Activated T-cell treated with anti-CD3 and anti-CD28 coated beads, Interleukin-2, amount 50 U/mL, for 48 hours (primary cell): ENCODE measurements at places on chromosomes 1 and 21.
A peak's percentile ranks its signal among the peaks of the same experiment; 100 is the strongest.

- no peak for DNase-seq
Observed at GRCh38 chr1:233082778-233083550, 132.6 kb downstream of the NTPCR start.

- no peak for DNase-seq
Observed at GRCh38 chr21:41373763-41374162, 11.9 kb downstream of the MX2 start.

GRCh38 chr1:5370311-5370710 lies 621.9 kb downstream of the NPHP4 start:
- peak; percentile 26 for DNase-seq

GRCh38 chr1:7893529-7894180 lies 40.8 kb upstream of the UTS2 start:
- no peak for DNase-seq

- DNase-seq = no peak
Observed at GRCh38 chr1:231172411-231172810, 10.6 kb downstream of the TRIM67 start.

DNA sequence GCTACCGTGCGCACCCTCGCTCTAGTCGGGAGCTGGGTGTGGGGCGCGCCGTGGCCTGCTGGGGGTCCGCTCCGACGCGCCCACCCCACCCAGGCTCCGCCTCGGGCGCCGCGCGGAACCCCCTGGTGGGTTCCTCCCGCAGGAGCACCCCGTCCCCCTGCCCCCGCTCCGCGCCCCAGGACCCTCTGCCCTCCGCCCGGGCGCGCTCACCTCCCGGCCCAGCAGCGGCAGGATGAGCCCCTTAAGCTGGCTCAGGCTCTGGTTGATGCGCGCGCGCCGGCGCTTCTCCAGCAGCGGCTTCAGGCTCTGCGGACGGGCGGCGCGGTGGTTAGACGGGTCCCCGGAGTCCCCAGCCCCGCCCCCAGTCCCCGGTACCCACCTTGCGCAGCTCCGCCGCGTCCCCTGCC lies 319 bp downstream of the HES2 start:
- DNase-seq = no peak

DNA sequence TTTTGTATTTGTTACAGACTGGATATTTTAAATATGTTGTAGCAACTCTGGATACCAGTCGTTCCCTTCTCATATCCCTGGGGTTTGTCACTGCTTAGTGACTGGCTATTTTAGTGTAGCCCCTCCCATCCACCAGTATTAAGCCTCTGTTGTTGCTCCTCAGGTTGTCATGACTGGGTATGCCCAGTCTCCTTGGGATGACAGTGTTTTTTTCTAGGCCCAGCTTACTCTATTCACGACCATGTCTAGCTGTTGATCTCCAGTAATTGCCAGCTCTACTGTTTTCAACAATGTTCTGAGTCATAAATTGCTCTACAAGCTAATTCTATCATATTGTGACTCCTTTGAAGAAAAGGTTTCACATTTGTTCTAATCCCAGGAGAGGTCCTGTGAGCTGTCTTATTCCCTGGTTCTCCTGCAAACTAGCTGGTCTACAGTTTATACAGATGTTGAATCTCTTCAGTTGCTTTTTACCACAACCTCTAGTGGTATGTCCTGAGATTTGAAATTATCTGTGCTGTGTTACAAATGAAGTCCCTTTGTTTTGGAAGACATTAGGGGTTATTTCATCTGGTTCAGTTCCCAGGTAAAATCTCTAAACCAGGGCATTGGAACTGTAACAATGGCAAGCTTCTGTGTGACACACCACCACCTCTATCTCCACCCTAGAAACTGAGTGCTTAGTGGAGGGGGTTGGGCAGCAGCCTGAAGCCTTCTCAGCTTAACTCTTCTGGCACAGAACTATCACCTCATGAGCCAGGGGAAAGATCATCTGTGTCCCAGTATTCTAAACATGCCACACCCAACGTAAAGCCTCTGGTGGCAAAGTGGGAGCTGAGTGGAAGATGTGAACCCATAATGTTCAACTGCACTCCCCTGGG lies 124.6 kb downstream of the TRIM33 start:
- no peak for DNase-seq

DNA sequence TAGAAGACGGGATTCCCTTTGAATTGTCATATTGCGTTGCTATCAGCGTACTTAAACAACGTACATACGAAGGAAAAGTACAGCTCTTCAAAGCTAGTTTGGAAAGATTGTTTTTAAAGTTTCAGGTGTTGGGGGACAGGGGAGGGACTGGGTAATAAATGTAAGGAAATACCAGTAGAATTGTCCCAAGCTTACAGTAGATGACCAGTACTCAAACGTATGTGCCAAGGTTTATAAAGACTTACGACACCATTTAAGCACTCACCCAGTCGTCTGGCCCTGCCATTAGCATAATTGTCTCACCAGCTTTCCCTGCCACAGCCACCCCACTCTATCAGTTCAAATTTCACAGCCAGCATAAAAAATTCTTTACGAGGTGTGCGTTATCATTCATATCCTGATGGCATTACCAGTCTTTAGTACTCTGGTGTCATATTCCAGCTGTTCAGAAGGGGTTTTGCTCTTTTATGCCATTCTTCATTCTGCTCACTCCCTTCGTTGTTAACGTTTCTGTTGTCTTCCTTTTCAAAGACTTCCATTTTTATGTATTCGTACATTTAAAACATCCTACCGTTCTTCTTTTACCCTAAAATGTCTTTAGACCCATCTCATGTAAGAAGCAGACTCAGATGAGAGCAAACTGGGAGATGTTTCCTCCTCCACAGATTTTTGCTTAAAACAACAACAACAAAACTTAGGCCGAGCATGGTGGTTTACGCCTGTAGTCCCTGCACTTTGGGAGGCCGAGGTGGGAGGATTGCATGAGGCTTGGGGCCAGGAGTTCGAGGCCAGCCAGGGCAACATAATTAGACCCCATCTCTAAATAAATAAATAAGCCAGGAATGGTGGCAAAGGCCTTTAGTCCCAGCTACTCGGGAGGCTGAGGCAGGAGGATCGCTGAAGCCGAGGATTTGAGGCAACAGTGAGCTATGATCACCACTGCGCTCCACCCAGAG lies 1.0 kb upstream of the HP1BP3 start:
- DNase-seq = no peak

DNA sequence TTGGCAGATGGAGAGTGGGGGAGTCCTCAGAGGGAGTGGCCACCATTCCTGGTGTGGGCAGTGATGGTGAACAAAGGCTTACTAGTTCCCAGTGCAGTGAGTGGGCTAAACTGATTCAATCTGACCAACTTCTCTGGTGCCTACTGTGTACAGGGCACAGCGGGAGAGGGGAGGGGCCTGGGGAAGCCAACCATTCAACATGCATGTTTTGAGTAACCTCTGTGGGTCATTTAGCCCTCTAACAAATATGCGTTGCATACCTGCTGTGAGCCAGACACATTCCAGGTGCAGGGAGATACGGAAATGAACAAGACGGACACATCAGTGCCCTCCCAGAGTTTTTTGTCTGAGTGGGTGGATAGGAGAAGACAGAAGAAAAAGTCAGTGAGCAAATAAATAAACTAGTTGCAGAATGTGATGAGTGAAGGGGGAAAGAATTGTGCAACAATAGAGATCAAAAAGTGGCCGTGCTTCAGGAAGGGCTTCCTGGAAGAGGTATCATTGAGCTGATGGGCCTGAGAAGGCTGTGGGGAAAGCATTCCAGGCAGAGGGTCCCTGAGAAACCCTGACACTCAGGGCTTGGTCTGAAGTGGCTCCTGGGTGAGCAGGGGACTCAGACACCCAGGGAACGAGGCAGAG lies 78.8 kb downstream of the EPHB2 start:
- no peak for DNase-seq

- DNase-seq = no peak
Observed at GRCh38 chr1:6001992-6002576, 9.9 kb upstream of the NPHP4 start.

GRCh38 chr1:221069178-221069903 lies 190.1 kb downstream of the HLX start:
- no peak for DNase-seq

GRCh38 chr1:166701603-166702100 lies 137.6 kb upstream of the POGK start:
- DNase-seq = no peak

- peak; percentile 23 for DNase-seq
Observed at GRCh38 chr1:86156566-86157455, at the start of gene COL24A1. Gene COL24A1 (minus strand): TSS chr1:86156772. CDS start chr1:86156396, 376 bp downstream.

GRCh38 chr21:20276954-20277353 lies 721.3 kb upstream of the NCAM2 start:
- no peak for DNase-seq

DNA sequence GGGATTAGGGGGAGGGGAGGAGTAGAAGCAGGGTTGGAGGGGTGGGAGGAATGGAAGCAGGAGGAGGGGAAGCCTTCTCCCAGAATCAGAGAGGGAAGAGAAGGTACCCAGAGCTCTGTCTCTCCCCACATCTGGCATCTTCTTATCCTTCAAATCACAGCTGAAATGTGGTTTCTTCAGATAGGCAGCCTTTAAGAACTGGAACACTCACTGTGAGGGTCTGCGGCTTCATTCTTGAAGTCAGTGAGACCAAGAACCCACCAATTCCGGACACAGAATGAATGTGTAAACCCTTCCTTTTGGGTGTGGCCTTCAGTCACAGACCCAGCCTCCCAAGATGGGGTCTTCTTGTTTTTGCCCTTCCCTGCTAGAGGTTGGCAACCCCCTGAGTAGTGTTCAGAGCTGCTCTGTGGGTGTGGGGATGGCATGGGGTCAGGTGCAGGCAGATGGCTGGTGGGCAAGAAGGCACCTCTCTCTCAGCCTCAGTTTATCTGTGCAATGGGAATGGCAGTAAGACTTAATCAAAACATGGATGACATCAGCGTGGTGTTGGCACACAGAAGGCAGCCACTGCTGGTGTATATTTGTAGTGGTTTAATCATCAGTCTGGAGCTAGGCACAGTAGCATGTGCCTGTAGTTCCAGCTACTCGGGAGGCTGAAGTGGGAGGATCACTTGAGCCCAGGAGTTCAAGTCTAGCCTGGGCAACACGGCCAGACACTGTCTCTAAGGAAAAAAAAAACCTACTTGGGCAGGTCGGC lies 7.2 kb downstream of the FAAH start:
- DNase-seq = no peak

DNA sequence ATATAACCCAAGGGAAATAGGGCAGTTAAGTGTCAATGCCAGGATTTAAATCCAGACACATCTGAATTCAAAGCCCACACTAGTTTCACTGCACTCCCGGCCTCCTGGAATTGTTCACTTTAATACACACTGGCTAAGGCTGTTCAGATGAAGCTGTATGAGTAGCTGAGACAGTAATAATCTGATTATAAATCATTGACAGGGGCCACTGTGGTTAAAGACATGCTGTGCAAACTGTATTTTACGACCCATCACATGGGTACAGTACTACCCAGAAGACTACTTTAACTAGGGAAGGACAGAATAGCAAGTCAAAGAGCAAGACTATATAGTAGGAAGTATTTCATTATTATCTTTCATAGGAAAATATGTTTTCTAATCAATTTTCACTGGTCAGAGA lies 16.1 kb upstream of the NTNG1 start:
- no peak for DNase-seq

- DNase-seq = no peak
Observed at GRCh38 chr1:203228670-203229069, 803 bp downstream of the CHIT1 start.
